ENCODE measurements at places on chromosomes 13 and 19. TPM values are rescaled to one million over a fixed set of nuclear protein-coding genes. Genes with fewer than 3 reads are reported as not detected.

Gene CGB8
- total RNA-seq, result not detected

Gene OR10H1
- total RNA-seq, result not detected

Gene ZNF626
- total RNA-seq, result 49.0 TPM

Gene PTH2
- total RNA-seq, result not detected

Gene LAIR1
- total RNA-seq, result 5.1 TPM

Gene SIGLEC10
- 0.77 TPM for total RNA-seq

Gene ZNF490
- total RNA-seq, result 15.2 TPM

Gene JOSD2
- 8.0 TPM for total RNA-seq
